ENCODE measurements at places on chromosomes 1 and 21.

- DNase-seq, result no peak
These were observed 1.7 kb downstream of the CLDN14 start for GRCh38 chr21:36478207-36478701.

- DNase-seq, result no peak
These were observed 57.3 kb upstream of the SSBP3 start for GRCh38 chr1:54463259-54464030.

GRCh38 chr1:30336550-30337323, 386.6 kb downstream of the MATN1 start:
- DNase-seq, result no peak

DNA sequence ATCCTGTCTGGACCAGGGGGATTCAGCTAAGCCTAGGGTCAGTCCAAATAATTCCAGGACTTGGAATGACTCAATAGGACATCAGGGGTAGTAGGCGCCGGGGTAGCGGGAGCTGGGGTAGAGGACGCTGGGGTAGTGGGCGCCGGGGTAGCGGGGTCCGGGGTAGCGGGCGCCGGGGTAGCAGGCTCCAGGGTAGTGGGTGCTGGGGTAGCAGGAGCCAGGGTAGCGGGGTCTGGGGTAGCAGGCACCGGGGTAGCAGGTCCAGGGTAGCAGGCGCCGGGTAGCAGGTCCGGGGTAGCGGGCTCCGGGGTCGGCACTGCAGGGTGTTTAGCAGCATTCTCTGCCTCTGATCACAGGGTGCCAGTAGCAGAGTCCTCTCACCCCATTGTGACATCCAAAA, 248.9 kb downstream of the KCNJ6 start:
- DNase-seq, result no peak

- DNase-seq, result no peak
These were observed 185.1 kb upstream of the ST6GALNAC5 start for GRCh38 chr1:76682138-76682537.

DNA sequence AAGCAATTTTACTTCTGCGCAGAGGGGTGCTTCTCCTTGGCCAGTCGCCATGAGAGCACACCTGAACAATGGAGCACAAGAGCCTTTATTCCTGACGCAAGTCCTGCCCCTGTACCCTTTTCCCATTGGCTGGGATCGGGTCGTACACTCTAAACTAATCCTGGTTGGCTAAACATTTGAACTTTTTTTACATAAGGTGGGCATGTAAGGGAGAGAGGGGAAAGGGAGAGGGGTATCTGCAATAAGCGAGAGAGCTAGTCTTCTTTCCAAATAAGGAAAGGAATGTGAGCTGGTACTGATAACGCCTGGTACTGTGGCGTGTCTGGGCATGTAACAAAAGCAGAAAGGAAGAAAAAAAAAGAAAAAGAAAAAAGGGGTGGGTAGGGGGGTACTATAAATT, 21.8 kb downstream of the MFSD2A start:
- no peak for DNase-seq

Measured in NCI-H1092 (cell line).